ENCODE measurements at places on chromosomes 11 and 22. TPM values are rescaled to one million over a fixed set of nuclear protein-coding genes. Genes with fewer than 3 reads are reported as not detected.

The PRR5 gene
- 3.4 TPM for total RNA-seq

The TH gene
- total RNA-seq, result not detected

The PIH1D2 gene
- 1.9 TPM for total RNA-seq

The OLFML1 gene
- total RNA-seq, result 10.7 TPM

The SLC6A5 gene
- total RNA-seq, result not detected

The MICAL2 gene
- total RNA-seq, result 757 TPM

The CARD18 gene
- not detected for total RNA-seq

The OR10A5 gene
- total RNA-seq, result not detected

The BIRC2 gene
- 92.4 TPM for total RNA-seq

The OR4C3 gene
- total RNA-seq, result not detected

The CCDC188 gene
- total RNA-seq, result 0.38 TPM

The AQP11 gene
- 1.2 TPM for total RNA-seq
